ENCODE measurements at places on chromosomes 7 and 10.

- no peak for DNase-seq
Measured at GRCh38 chr10:86804805-86805204, 48.4 kb downstream of the BMPR1A start.

GRCh38 chr10:4678951-4679671 is 146.9 kb upstream of the AKR1E2 start:
- no peak for DNase-seq

DNA sequence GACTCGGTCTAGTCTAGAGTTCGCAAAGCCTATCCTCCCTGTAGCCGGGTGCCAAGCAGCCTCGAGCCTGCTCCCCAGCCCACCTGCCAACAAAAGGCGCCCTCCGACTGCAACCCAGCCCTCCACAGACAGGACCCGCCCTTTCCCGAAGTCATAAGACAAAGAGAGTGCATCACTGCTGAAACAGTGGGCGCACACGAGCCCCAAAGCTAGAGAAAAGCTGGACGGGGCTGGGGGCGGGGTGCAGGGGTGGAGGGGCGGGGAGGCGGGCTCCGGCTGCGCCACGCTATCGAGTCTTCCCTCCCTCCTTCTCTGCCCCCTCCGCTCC is 622 bp upstream of the COL1A2 start:
- DNase-seq, result no peak

DNA sequence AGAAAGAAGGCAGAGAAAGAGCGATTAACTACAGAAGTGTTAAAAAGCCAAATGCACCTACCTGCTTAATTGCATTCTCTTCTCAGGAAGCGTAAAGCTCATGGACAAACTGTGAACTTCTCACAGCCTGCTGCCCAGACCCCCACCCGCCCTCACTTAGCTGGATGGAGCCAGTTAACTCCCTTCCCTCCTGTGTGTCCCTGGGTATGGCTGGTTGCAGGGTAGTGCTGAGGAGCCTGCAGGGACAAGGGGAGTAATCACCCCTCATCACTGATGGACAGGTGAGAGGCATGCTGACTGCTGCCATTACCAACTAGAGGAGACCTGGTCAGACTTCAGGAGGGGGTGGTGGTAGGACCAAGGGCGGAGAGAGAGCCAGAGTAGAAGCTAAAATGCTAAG is 37.5 kb downstream of the ENO4 start:
- no peak for DNase-seq

DNA sequence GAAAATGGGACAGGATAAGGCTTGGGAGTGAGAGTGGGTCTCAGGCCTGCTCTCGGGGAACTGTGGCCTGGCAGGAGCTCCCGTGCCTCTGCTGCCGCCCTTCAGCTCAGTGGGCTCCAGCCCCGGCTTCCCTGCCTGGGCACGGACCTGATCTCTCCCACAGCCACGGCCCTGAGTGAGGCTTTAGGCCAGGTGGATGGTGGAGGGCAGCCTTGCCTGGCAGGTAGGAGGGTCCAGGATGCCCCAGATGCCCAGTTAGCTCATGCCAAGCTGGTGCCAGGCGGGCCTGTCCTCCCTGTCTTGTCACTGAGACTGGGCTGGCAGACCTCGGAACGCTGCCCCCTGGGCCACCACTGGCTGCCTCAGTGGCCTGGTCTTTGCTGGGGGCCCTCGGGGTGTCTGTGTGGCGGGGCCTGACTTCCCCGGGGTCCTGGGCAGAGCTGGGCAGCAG is 116.6 kb downstream of the INPP5A start:
- DNase-seq, result no peak

DNA sequence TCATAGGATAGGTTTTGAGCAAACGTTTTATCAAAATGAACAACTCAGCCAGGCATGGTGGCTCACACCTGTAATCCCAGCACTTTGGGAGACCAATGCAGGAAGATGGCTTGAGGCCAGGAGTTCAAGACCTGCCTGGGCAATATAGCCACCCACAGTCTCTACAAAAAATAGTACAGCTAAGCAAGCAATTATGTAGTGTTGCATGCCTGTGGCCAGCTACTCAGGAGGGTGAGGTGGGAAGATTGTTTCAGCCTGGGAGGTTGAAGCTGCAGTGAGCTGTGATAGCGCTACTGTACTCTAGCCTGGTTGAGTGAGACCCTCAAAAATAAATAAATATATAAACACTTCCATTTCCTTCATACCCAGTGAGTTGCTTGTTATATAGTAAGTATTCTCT is 67.1 kb downstream of the LSMEM1 start:
- no peak for DNase-seq

All from ureter (tissue), 1 donor.